RPMI8226 (cell line): ENCODE measurements at places on chromosomes 5 and 9.

DNA sequence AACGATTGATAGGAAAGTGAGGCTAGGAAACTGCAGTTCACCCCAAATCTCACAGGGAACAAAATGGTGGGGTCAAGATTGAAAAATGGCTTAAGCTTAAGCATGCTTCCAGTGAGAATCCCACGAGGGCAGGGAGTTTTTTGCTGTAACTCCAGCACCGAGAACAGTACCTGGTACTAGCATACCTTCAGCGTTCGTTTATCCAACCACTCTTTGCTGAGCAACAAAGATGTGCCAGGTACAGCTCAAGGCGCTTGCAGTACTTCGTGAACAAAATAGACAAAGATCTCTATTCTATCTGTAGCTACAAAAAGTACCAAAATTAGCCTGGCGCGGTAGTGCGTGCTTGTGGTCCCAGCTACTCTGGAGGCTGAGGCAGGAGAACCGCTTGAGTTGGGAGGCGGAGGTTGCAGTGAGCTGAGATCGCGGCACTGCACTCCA is 778 bp upstream of the PPP6C start:
- peak; percentile 23 for DNase-seq

DNA sequence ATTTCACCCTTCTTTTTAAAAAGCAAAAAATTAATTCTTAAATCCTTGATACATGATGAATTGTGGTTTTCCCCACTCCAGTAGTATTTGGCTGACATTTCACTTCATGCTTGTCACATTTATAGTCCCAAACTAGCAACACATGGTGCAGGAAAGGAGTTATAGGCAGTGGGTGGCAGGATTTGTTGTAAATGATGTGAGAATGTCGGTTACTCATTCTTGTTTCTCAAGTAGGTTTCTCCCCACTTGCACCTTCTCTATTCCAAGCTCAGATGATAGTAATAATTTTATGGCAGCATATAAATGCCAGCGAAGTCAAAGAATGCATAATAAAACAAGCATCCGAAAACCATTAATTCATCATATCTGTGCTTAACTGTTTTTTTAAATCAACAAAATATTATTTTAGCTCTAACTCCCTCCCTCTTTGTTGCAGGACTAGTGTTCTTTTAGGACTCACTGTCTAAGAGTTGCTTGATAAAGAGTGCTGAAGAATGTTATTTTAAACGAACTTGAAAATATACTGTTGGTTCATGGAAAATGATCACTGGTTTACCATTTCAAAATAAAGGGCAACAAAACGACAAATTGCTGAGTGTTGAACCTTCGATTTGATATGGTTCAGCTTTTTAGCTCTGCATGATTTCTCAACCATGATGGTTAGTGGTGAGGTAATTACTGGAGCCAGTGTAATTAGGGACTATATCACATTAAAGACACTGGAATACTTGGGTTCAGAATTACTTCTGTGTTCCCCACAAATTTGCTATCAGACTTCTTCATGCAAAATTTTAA is 88.1 kb upstream of the ADAMTSL1 start:
- no peak for DNase-seq

DNA sequence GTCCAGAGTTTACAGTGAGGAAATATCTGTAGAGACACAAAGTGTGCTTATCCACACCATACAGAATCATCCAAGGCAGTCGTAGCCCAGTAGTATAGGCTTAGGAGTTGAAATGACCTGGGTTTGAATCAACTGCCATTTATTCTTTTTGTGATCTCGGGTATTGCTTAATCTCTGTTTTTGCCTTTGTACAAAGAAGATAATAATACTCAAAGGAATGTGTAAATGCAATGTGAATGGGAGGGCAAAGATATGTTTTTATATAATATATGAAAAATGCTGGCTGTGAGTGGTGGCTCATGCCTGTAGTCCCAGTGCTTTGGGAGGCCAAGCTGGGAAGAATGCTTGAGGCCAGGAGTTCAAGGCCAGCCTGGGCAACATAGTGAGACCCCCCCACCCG is 141.1 kb downstream of the SPATA31D1 start:
- no peak for DNase-seq

GRCh38 chr5:132446621-132447020 is 44.0 kb downstream of the IRF1 start:
- no peak for DNase-seq

GRCh38 chr9:112111461-112111860 is 63.6 kb downstream of the SUSD1 start:
- no peak for DNase-seq

- DNase-seq, result no peak
These were observed 40.4 kb upstream of the MAN2A1 start for GRCh38 chr5:109649318-109649717.

- DNase-seq, result no peak
These were observed 80.4 kb upstream of the ADAMTSL1 start for GRCh38 chr9:18393340-18394130.

DNA sequence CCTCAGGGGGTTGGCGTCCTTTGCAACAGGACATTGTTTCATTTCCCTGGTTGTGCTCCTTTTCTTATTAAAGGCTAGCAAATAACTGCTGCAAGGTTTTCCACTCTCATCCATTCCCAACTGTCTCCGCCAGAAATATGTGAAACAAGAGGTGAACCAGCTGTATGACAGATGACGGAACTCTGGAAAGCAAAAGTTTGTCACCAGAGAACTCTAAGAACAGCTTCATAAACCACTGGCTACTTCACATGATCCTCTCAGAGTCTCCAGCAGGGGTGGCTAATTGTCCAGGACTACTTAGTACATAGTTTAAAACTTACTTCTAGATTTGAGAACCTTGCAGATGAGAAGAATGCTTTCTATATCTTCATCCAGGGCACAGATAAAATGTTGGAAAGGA is 195.9 kb upstream of the RAD23B start:
- DNase-seq, result no peak

GRCh38 chr9:70639853-70640814 is 225.7 kb upstream of the KLF9 start:
- DNase-seq, result peak; percentile 38

DNA sequence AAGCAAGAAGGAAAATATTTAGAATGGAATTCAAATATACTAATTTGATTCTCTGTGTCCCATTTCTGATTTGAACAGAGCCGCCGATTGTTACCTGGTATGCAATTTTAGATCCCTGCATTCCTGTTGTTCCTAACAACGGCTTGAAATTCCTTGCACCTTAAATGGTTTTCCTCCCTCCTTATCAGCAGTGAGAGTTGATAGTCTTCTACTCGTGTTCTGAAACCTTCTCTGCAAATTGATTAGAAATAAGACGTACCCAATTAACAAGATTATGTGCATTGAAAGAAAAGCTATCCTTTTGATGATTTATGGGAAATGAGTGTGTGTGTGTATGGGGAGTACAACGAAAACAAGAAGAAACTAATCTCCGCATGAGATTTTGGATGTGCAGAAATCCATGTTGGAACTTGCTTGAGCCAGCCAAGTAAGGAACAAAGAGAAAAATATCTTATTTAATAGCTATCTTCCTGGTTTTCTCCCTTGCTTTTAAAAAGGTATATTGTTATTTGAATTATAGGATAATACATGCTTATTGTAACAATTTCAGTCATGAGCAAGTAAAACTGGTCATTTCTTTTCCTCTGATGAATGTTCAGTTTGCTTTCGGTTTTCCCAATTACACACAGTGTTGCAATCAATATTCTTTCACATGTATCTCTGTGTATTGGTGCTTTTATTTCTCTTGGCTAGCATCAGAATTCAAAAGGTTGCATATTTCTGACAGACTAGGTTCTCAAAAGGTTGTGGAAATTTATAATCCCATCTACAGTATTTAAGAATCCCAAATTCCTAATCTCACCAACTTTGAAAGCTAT is 211.1 kb upstream of the ACTBL2 start:
- DNase-seq, result no peak

DNA sequence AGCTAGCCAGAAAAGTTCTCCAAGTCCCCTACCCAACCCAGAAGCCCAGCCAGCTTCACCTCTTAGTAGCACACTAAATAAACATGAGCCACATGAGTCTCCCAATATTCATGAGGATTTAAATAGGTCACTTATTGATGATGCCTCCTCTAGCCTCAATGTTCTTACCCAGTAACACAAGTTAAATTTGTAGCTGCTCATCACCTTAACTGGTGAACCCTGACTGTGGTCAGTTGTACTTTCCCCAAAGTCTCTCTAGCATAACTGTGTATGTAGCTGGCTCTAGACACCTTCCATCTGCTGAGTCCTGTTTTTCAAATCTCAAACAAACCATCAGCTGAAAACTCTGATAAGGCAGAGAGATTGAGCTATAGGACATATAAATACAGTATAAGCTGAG is 100.3 kb upstream of the ELAVL2 start:
- no peak for DNase-seq

DNA sequence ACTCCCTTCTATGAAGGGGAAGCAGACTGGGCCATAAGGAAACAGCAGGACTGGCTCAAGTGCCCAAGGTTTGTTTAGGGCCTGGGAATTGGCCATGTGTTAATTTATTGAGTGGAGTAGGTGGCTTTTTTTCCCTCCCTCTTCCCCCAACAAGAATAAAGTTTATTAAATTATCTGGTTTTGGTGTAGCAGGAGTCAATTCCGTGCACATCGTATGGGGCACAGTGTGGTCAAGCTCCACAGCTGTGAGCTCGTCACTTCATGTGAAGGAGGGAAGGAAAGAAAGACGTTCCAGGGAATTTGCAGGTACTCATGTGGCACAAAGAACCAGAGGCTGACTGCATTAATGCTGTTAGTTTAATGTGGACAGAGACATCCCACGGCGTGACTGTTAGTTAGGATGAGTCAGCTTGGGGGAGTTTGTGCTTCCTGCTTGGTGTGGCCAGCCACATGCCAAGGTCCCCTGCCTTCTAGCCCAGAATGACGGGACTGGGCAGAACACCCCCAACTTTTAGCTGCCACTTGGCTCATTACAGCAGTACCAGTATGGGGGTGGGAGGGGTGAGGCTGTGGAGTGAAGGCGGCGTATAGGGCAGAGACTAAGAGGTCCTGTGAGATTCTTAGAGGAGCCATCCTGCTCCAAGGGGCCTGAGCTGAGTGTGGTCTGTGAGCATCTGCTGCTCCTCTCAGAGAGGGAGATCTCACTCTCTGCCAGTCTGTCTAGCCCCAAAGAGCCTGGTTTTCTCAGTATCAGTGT is 33.2 kb downstream of the CSF1R start:
- DNase-seq, result no peak

DNA sequence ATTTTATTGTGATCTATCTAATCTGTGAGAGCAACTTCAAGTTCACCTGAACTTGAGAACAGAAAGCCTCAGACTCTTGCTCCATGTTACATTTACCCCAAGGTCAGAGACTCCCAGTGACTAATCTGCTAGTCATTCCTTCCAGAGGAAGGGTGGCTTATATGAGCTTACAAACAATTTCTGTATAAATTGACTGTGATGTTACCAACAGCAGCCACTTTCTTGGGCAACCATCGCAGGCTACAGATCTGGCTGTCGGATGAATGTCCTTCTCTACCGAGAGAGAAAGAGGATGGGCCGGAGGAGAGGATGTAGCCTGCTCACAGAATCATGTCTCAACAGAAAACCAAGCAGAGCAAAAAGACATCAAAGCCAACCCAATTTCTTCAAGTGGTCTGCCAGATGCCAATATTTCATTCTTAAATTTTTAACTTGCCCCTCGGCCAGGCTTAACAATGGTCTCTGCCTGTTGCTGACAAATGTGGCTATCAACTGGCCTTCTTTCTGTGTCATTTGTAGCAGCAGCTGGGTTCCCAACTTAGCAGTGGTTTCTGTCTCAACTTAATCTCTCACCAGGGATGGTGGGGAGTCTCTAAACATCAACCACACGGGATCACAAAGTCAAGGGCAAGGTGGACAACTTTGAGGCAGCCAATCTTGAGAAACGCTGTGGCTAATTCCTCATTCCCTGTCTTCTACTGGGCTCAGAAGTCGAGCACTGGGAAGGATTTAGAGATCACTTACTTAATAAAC is 81.3 kb downstream of the RAPGEF1 start:
- no peak for DNase-seq

- no peak for DNase-seq
These were observed 866.3 kb upstream of the WWC1 start for GRCh38 chr5:167425161-167425560.

DNA sequence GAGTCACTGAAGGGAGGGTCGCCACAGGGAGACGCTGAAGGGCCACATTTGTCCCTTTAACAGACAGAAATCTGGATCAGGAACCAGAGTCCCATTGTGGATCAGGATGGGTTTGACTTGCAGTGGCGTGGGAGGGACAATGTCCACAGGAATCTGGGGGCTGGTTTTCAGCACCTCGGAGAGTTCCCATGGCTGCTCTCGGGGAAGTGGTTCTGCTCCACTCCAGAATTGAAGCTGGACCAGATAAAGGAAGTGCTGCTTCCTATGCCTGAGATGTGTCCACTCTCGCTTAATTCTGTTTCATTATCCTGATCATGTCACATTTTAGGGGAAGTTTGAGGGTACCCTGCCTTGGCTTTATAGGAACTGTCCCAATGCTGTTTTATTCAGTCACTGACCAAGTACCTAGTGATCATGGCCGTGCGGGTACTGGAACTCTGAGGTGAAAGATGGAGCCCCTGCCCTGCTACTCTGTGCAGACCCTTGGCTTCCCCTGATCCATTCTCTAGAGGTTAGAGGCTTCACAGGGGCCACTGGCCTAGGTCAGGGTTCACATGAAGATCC is 28.7 kb downstream of the ENHO start:
- DNase-seq, result peak; percentile 52

GRCh38 chr9:132244582-132245455 is 83.0 kb downstream of the NTNG2 start:
- no peak for DNase-seq

GRCh38 chr9:91740701-91741100 is 209.3 kb downstream of the ROR2 start:
- DNase-seq, result no peak

- peak; percentile 79 for DNase-seq
These were observed 17.4 kb upstream of the ADRB2 start for GRCh38 chr5:148808864-148809642.

DNA sequence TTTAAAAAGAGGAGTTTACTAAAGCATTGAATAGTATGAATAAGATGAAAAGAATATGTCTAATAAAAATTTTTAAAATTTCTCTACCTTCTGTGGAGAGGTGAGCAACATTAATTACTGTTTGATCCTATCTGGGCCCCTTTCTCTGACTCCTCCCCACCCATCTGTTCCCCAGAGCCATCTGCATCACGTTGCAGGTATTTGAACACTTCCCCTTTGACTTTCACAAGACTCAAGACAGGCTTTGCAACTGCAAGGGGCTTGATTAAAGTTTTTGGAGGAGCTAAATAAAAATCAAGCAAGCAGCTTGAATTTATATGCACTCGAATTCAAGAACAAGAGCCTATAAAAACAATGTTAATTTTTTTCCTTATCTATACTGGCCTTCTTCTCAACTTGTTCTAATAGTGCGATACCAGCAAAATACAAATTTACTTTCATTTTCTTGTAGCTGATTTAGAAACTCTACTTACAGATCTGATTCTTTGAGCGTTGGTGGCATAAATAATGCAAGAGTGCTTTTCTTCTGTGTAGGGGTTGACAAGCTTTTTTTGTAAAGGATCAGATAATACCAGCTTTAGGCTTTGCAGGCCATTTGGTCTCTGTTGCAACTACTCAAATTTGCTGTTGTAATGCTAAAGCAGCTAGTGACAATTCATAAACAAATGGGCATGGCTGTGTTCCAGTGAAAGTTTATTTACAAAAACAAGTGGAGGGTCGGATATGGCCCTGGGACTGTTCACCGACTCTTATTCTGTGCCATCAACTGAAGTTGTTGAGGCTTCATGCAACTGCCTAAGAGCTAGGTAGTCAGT is 21.2 kb downstream of the TXNDC8 start:
- DNase-seq, result peak; percentile 69
